ENCODE measurements at places on chromosomes 11 and 22.

- peak; percentile 11 for DNase-seq
Measured at GRCh38 chr11:106794058-106794457, 224.2 kb downstream of the GUCY1A2 start.

DNA sequence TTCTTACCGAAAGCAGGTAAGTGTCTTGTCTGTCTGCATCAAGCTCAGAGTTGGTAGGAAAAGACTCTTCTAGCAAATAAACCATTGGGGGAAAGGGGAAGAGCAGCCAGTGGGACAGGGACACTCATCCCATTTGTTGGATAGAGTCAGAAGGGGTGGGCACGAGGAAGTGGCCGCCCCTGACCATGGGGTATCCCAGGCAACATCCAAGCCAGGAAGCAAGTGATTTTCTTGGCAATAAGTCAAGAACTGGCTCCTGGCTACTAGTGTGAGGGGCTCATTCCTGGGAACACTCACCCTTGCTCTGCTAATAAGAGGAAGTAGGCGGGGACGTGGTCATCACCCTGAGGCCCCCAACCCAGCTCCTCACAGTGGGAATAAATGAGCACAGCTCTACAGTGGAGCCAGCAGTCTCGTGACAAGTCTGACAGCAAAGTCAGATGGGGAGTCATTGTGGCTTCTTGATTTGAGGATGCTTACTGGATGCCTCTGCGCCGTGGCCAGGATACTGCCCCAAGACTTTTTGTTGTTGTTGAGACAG is 6.7 kb downstream of the SLC25A18 start:
- DNase-seq, result no peak

DNA sequence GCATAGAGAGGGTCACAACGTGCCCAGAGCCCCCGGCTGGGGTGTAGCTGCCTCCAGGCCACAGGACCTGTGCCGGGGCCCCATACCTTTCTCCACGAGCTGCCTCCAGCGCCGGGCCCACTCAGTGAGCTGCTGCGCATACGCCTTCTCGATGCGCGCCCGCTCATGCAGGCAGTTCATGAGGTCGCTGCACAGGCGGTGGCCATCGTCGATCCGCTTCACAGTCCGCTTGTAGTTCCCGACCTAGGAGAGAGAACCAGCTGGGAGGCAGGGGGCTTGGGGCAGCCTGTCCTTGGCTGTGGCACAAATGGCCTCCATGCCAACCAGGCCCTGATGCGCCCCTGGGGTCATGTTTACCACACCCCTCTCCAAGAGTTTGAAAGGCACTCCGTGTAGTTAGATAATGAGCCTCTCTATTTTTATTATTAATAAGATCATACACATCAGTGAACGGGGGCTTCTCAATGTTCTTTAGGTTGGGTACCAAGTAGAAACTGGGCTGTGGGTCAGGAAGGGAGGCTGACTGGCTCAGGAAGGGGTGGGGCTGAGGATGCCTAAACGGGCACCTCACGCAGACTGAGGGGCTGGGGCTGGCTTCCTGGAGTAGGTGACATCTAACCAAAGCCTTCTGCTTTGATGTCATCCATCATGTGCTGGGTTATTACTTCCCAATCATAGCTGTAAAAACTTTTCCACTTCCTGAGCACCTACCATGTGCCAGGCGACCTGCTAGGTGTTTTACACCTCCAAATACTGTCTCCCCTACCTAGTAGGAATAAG is 36.5 kb upstream of the ARFGAP3 start:
- no peak for DNase-seq

- no peak for DNase-seq
Measured at GRCh38 chr22:22219140-22219996, 25.2 kb upstream of the VPREB1 start.

GRCh38 chr11:2142300-2142759 is 3.1 kb upstream of the IGF2 start:
- peak; percentile 72 for DNase-seq

DNA sequence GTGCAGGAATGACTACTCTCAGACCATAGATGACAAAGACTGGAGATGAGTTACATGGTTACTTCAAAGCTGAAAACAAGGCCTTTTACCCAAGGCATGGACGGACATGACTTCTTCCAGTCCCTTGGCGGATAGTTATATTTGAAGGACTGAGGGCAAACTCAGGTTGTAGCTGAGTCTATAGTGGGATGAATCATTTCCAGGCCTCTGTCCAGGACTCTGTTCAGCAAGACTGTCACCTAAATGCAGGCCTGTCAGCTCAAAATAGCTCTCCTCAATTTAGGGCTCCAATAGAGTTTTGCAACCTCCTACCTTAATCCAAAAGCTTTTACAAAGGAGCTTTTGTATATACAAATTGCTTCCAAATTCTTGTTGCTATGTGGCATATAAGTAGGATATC is 24.3 kb upstream of the OR52J3 start:
- no peak for DNase-seq

DNA sequence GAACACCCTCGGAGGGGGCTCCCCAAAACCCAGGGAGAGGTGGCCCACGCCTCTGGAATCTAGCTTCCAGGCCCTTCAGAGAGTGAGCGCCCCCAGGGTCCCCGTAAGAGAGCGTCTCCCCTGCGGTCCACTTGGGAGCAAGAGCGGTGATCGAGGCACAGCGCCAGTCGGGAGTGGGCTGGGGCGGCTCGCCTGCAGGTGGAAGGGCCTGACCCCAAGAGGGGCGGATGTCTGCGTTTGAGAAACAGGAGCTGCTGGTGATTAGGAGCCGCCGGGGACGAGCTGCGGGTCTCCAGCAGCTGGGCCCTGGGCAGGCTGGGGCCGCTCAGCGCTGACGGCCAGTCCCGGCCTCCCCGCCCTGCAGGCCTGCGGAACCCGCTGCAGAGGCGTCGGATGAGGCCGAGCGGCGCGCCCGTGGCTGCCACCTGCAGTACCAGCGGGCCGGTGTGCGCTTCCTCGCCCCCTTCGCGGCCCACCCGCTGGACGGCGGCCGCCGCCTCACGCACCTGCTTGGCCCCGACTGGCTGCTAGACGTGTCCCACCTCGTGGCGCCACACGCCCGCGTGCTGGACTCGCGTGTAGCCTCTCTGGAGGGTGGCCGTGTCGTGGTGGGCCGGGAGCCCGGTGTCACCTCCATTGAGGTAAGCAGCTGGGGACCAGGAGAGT is 10.0 kb downstream of the TMEM132A start:
- no peak for DNase-seq

- no peak for DNase-seq
Measured at GRCh38 chr22:48701296-48702030, 1126.2 kb downstream of the BRD1 start.

GRCh38 chr11:121717296-121717695 is 264.5 kb upstream of the SORL1-AS1 start:
- no peak for DNase-seq

- no peak for DNase-seq
Measured at GRCh38 chr22:42905702-42906183, 48.7 kb upstream of the ARFGAP3 start.

GRCh38 chr11:126115816-126116331 is 53.2 kb upstream of the CDON start:
- DNase-seq, result peak; percentile 66

DNA sequence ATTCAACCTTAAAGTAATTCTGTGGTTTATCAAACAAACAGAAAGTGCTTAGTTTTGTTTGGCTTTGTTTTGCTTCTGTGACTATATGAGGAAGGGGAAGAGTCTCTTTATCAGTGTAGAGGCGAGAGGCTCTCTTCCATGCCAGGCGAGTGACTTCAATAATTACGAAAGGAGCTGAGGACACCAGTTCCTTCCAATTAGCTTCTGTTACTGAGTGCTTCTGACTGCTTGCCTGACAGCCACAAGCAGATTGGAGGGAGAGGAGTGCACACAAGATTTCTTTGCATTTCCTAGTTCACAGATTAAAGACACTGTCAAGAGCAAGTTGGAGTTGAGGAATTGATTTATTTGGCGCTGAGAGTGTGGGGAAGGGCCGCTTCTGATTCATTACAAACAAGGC is 1484.5 kb upstream of the TENM4 start:
- no peak for DNase-seq

GRCh38 chr11:8356721-8357504 is 93.2 kb upstream of the LMO1 start:
- DNase-seq, result no peak

DNA sequence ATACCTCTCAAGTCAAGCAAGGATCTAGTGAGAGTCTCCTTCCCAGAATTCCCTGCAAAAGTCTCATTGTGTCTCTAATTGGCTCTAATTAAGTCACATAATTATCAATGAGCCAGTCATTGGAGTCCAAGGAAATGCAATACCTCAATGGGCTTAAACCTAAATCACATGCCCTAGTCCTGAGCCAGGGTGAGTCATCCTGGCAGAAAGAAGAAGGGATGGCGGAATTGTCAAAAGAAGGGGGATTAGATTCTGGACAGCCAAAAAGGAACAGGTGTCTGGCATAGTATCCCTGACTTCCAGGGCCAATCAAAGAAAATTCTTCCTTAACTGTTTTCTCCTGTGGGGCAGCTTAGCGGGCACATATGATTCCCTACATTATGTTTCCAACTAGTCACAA is 25.1 kb upstream of the LDLRAD3 start:
- no peak for DNase-seq

- DNase-seq, result no peak
Measured at GRCh38 chr22:39384750-39385480, 14.7 kb upstream of the TAB1 start.
